ENCODE measurements at places on chromosomes 16 and 17.
A peak's percentile ranks its signal among the peaks of the same experiment; 100 is the strongest.

- DNase-seq = peak; percentile 26
These were observed 27.4 kb downstream of the EMP2 start for GRCh38 chr16:10552998-10553491.

DNA sequence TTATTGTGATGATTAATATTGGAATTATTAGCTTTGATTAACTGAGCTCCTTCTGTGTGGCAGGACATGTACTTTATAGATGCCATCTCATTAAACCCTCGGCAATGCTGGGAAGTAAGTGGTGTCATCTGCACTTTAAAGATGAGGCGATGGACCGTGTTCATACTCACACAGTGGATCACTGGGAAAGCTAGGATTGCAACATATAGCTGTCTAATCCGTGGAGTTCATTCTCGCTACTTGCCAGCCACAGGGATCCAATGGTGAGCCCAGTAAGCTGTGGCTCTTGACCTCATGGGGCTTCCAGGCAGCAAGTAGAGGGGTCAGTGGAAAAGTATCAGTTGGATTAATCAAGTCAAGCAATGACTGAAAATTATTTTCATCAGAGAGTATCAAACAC is 587.9 kb downstream of the CDH13 start:
- DNase-seq = no peak

DNA sequence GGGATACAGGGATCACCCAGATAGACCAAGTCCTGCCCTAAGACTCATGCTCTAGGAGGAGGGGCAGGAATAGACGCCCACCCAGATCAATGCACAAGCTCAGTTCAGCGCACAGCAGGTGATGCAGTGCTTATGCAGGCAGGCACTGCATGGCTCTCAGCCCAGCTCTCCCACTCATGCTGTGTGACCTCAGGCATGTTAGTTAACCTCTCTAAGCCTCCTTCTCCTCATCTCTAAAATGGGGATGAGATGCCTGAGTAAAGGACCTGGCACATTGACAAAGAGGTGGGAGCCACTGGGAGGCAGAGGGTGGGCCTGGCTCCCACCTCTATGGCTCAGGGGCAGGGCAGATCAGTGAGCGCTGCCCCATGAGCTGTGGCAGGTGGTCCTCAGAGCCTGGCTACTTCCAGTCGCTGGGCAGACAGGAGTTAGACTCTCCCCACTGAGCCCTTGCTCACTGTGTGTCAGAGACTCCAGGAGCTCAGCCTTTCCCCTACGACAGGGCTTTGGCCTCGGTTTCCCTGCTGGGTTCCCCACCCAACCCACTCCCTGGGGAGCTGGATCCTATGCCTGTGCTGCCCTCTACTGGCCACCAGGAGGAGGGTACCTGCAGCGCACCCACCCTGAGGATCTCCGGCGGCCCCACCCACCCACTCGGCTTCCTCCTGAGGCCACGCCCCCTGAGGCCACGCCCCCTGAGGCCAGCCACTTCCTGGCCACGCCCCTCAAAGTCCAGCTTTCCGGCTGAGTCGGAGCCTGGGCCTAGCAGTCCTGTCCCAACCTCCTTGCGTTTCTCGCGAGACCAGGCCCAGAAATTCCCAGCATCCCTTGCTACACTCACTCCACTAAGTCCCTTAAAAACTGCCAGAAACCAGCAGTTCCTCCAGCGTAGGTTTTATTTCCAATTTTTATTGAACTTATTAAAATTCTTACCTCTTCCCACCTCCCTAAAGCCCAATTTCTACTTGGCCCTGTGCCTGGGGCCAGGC is 196.1 kb downstream of the GSG1L start:
- DNase-seq = peak; percentile 82

GRCh38 chr16:3608069-3608468 is 3.3 kb downstream of the SLX4 start:
- no peak for DNase-seq

DNA sequence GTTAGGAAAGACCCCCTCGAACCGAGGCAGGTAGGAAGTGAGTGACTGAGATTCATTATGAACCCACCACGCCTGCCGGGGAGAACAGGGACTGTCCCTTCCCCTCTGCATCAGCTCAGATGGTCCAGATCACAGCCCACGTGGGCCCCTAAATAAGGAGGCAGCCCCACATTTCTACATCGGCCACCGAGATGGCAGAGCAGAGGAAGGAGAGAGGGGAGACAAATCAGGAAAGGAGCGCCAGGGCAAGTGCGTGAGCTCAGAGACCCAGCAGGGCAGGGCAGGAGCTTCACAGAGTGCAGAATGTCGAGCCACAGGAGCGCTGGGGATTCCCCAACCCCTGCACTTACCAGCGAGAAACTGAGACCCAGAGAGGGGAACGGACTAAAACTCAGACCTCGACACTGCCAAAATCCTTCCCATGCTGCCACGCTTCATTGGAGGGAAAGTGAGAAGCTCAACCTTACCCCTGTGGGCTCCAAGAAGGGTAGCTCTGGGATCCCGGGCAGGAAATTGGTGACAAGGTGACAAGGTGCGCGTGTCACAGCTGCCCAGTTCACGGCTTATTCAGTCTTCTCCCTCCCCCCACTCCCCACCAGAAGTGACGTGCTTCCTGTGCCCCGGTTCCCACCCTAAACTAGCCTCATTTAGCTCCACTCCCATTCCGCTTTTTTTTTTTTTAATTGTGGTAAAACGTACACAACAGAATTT is at the start of gene ICAM2:
Gene ICAM2, minus strand, starts transcription at position 578 of the 711 bp plus-strand sequence. CDS start 13,942 bp downstream, outside the sequence.
- DNase-seq = no peak

DNA sequence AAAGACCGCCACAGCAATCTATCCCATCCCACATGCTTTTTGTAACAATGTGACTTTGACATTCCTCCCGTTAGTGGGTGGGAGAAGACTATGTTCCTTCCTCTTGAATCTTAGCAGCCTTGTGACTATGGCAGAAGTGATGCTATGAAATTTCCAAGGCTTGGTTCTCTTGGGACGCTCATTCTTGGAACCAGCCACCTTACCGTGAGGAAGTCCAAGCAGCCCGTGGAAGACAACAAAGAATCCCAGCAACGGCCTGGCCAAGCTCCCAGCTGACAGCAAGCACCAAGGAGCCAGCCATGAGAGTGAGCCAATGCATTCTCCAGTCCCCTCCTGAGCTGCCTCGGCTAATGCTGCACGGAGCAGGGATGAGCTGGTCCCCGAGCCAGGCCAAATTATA is 62.3 kb downstream of the VPS53 start:
- DNase-seq = peak; percentile 45

GRCh38 chr17:80920441-80920840 is 71.2 kb upstream of the CHMP6 start:
- no peak for DNase-seq

- DNase-seq = no peak
These were observed 131.5 kb upstream of the CHMP6 start for GRCh38 chr17:80860101-80860671.

- DNase-seq = no peak
These were observed 27.9 kb downstream of the MGRN1 start for GRCh38 chr16:4652561-4652960.

DNA sequence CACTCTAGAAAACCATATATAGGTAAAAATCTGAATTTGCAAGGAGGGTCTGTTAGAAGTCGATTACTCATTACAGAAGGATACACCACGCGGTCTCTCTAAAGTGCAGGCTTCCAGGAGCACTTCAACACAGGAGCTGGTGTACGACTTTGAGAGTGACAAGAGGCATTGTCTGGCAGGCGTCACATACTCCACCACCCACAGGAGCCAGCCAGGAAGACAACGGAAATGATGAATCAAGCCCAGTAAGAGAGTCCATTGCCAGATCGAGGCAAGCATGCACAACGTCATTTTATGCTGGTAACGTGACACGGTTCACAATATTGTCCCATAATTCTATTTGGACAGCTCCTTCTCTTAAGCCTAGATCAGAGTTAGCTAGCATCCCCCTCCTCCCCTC is 15.0 kb upstream of the CACNG4 start:
- no peak for DNase-seq

DNA sequence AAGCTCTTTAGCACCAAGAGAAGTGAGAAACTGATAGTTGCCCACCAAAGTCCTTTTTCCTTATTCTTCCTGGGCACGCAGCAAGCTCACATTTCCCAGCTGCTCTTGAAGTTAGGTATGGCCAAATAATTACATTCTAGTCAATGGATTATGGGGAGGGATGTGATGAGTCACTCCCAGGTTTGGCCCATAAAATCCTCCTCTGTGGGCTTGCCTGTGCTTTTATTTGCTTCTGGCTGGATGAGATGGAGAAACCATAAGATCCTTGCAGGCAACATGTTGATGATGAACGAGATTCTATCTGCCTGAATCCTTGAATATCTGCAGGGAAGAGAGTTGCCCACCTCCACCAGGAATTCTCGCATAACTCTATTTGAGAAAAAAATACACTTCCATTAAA is 568.3 kb upstream of the SALL1 start:
- no peak for DNase-seq

GRCh38 chr16:57042157-57043111 is 49.9 kb upstream of the CPNE2 start:
- no peak for DNase-seq

GRCh38 chr17:63364387-63364786 is 81.7 kb downstream of the CYB561 start:
- peak; percentile 79 for DNase-seq

- no peak for DNase-seq
These were observed 2.3 kb upstream of the FA2H start for GRCh38 chr16:74776926-74777325.

- DNase-seq = no peak
These were observed 711.2 kb downstream of the MAF start for GRCh38 chr16:78889346-78889745.

GRCh38 chr16:85461022-85461813 is 151.9 kb upstream of the GSE1 start:
- DNase-seq = peak; percentile 69

DNA sequence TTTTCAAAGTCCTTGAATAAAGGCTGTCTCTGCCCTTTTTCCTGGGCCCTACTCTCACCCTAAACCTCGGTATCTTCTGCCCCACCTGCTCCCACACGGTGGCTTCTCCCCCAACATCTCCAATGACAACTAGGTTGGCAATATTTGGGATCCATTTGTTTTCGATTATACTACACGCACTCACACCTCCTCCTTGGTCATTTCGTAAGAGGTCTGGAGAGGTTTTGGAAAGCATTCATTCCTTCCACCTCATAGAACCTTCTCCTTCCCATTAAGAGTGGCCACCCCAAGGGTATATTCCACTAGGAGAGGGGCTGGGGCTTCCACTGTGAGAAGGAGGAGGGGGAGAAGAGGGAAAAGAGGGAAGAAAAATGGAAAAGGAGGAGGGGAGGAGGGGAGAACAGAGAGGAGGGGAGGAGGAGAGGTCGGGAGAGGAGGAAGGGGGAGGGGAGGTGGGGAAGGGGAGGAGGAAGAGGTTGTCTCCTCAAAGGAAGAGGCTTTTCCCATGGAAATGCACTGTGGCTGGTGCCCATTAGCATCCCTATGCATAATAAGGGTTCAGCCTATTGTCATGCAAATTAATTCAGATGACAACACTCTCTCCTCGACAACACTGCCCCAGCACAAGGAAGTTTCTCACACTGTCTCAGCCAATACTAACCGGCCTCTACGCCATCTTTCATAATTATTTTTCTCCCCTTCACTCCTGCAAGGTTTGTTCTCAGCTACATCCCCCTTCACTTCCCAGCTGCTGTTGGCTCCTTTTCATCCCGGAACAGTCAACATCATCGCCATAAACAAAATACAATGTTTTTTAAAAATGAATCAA is 30.0 kb downstream of the SOX9 start:
- DNase-seq = peak; percentile 37

DNA sequence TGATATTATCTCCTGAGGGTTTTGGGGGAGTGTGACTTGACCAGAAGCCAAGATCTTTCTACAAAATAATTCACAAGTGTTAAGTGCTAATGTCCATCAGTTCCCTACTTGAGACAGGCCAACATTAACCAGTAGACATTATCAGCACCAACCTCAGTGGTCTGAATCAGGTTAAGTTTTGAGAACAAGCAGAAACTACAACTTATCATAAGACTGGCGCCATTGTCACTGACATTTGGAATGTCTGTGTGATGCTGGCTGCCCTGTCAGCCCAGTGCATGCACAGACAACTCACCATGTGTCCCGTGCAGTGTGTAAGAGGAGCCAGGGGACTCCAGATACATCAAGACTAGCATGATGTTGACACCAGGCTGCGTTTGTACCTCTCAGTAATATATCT is 76.8 kb downstream of the CCDC182 start:
- peak; percentile 11 for DNase-seq

DNA sequence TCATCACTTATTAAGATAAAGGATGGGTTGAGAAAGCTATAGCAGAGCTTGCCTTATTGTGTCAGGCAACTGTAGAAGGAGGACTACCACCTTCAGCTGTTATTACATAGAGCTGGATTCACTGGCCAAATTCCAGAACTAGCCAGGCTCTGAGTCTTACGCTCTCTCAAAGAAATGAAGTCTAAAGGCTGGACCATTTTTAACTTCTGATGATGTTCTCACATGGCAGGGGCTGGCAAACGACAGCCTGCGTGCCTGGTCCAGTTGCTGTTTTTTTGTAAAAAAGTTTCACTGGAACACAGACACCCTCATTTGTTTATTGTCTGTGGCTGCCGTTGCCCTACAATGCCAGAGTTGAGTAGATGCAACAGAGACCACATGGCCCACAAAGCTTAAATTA is 21.2 kb downstream of the TRAF4 start:
- DNase-seq = no peak

DNA sequence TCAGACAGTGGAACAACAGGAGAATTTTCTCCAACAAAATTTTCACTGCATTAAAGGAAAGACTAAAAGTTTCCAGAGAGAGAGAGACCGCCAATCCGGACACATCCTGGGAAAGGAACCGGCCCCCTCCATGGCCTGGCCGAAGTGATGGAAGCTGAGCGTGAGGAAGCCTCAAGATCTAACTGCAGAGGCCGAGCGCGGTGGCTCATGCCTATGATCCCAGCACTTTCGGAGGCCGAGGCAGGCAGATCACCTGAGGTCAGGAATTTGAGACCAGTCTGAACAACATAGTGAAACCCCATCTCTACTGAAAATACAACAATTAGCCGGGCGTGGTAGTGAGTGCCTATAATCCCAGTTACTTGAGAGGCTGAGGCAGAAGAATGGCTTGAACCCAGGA is 3.9 kb downstream of the CTRB2 start:
- DNase-seq = no peak

- no peak for DNase-seq
These were observed 3.2 kb downstream of the ACLY start for GRCh38 chr17:41915566-41915965.

GRCh38 chr16:495127-495748 is 32.3 kb upstream of the CAPN15 start:
- DNase-seq = peak; percentile 29

- no peak for DNase-seq
These were observed 75.8 kb downstream of the WWOX start for GRCh38 chr16:78175287-78175686.

DNA sequence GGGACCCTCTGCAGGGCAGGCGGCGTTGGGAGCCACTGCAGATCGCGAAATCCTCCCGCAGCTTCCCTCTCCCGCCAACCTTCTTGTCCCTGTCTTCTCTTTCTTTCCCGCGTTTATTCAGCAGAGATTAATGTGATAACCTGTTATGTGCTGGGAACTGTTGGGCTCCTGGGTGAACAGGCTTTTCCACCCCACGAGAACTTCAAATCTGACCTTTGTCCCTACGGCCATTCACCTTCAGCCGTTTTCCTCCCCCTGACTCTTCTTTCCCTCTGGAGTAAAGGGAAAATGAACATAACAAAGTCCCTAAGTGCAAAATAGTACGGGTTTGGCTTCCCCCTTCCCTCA is 15.2 kb upstream of the KPNA2 start:
- DNase-seq = peak; percentile 12

Measured in cardiac muscle cell (in vitro differentiated cells and primary cell).